Spleen (tissue), 13 donors: ENCODE measurements at places on chromosomes 2 and 18. TPM values are rescaled to one million over a fixed set of nuclear protein-coding genes. Genes with fewer than 3 reads are reported as not detected.

GRCh38 chr2:38244301-38244700 is 132.8 kb downstream of the ATL2 start:
- no peak overlapping the region for H3K4me3 ChIP-seq
- H3K4me1 ChIP-seq = no peaks in the 10 kb centered on the region
- H3K36me3 ChIP-seq = no peaks in the 10 kb centered on the region
- H3K27me3 ChIP-seq = no peaks in the 10 kb centered on the region

DNA sequence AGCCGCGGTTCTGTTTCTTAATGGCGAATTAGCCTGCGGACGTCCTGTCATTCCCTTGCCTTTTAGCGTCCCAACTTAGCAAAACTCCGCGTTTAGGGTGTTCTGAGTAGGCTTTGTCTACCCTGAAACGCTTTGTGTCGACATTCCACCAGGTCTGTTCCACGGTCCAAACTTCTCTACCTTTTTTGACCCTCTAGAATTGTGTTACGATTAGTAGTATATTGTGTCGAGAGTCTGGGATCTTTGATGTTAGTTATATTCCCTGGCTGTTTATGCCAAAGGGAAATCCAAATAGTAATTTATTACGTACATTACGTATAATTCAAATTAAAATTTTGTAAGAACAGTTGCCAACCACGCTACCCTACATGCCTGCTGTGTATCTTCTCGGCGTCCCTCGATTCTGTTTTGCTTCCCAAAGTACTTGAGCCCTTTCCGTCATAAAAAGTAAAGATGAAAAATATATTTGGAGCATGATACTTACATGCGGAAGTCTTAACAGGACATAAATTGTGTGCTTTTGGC is 495 bp upstream of the TTC32 start:
- H3K4me3 ChIP-seq = peak overlapping the region; percentile 65
- no peak for DNase-seq
- no peaks in the 10 kb centered on the region for H3K27me3 ChIP-seq
- peak overlapping the region; percentile 98 for H3K27ac ChIP-seq

- no peak overlapping the region for H3K27ac ChIP-seq
- no peaks in the 10 kb centered on the region for H3K36me3 ChIP-seq
- DNase-seq = no peak
- peaks cover 18% of the 10 kb centered on the region for H3K4me1 ChIP-seq
Measured at GRCh38 chr2:200450288-200450687, 59.6 kb downstream of the KCTD18 start.

DNA sequence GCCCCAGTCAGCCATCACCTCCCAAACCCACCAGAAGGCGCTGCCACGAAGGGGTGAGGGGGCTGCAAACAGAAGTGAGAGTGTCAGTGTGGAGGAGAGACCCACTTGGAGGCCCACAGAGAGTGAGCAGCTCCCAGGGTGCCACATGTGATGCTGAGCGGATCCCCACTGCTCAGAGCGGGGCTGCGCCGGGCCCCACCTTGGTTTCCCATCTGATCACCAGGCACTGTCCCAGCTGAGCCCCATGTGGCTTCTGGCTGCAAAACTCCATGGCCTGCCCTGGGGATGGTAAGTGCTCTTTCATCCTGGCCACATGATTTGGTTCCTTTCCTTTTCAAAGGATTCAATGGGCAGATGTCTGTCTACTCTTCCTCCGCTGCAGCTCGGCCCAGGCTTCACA is 23.8 kb downstream of the SNORC start:
- no peaks in the 10 kb centered on the region for H3K4me1 ChIP-seq
- no peak overlapping the region for H3K27ac ChIP-seq
- H3K27me3 ChIP-seq = peaks cover 29% of the 10 kb centered on the region
- DNase-seq = no peak

UNC50 gene
- 43.9 TPM for total RNA-seq

TDRD15 gene
- 0.98 TPM for total RNA-seq

SKOR2 gene
- total RNA-seq = not detected
